ENCODE measurements at places on chromosomes 11 and 22. TPM values are rescaled to one million over a fixed set of nuclear protein-coding genes. Genes with fewer than 3 reads are reported as not detected.
A peak's percentile ranks its signal among the peaks of the same experiment; 100 is the strongest.

Gene KBTBD3
- polyA plus RNA-seq, result 3.9 TPM

Gene UBQLNL
- 0.53 TPM for polyA plus RNA-seq

Gene OR2AG2
- polyA plus RNA-seq, result not detected

Gene IGSF9B
- 3.5 TPM for polyA plus RNA-seq

Gene SELENOM
- 118 TPM for polyA plus RNA-seq

Gene SCN4B
- 2.9 TPM for polyA plus RNA-seq

Gene KRTAP5-11
- polyA plus RNA-seq, result 0.28 TPM

Gene SERHL2
- 0.76 TPM for polyA plus RNA-seq

DNA sequence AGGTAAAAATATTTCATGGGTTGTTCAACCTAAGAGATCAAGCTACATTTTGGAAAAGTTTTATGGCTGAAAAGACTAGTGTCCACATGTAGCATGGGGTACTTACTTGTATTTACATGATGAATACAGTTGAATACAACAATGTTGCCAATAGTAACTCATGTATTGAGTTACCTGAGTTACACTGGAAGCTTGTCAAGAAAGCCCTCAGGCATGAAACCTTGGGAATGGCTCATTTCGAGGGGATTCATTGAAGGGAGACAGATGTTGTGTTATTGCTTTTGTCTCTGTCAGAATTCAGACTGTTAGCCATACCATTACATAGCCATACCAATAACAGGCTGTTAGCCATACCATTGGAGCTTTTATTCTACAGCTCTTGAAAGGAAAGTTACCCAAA is 9.2 kb downstream of the OR51F2 start:
- DNase-seq, result no peak

DNA sequence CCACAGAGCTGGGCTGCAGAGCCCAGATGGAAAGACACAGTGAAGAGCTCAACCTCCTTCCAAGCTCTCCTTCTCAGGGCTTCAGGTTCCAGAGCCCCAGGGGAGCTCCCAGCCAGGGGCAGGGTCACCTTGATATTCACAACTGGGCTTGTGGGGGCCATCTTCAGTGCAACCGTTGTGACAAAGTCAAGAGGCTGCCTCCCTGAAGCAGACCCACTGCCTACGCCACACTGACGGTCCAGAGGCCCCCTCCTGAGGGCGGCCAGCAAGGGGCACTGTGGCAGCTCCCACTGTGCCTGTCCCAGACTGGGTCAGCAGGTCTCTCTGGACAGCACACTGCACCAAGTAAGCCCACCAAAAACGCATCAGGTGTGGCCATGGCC is 84.1 kb downstream of the DGCR2 start:
- peak; percentile 40 for DNase-seq

- no peak for DNase-seq
These were observed 44.3 kb downstream of the SCGB1A1 start for GRCh38 chr11:62463121-62463542.

GRCh38 chr11:57345555-57346211 is 7.5 kb downstream of the P2RX3 start:
- peak; percentile 81 for DNase-seq

DNA sequence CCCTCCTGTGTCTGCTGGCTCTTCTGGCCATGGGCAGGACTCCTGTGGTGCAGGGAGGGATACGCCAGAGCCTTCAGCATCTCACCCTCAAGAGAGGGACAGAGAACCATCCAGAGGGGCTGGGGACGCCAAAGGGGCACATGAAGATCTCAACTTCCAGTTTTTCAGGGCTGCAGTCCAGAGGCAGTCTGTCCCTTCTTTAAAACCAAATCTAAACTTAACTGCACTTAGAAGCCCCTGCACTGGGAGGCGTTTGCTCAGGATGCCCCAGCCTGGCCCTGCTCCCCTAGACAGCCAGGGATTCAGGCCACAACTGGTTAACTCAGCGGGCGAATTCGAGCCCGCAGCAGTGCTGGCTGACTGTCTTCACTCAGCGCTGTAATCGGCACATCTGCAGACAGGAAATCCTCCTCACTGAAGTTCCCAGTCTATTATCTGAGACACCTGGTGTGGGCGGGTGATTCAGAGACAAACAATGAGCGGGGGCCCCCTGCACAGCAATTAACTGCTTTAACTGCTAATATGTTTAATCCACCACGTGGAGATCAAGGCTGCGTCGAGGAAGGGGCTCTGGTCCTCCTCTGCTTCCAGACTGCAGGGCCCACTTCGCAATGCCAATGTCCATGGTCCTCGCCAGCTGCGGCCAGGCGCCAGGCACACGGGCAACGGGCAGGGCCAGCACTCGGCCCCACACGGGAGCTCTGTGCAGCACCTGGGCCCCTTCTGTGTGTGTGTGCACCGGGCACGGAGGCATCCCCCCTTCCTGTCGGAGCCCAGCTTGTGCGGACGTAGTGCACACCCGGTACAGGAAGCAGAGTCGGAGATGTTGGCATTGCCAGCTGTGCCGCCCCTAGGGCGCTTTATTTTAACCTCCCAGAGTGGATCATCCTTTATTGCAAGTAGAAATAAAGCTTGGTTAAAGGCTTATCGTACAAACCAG is 36.9 kb upstream of the GNB1L start:
- DNase-seq, result no peak

- DNase-seq, result no peak
These were observed 39.0 kb downstream of the GRAMD1B start for GRCh38 chr11:123469089-123469488.

DNA sequence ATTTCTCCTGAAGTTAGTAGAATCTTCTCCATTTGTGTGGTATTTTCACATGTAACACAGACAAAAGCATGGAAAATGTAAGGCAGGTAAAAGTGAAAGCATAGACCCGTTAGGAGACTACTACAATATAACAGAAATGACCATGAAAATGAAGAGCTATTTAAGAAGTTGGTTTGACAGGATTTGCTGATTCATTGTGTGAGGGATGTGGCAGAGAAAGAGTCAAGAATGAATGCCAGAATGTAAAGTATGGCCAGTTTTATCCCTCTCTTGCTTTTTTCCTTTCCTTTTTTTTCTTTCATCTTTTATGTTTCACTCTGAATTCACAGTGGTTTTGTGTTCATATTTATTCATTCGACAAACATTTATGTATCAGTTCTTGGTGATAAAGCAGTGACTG is 115.9 kb downstream of the ARFGAP2 start:
- DNase-seq, result no peak

GRCh38 chr11:116928102-116928777 is 90.8 kb upstream of the APOA1 start:
- DNase-seq, result no peak

GRCh38 chr22:29117799-29118477 is 45.1 kb downstream of the KREMEN1 start:
- no peak for DNase-seq

GRCh38 chr22:26610072-26610958 is 7.5 kb downstream of the CRYBB1 start:
- DNase-seq, result no peak
